Stimulated activated CD4-positive, alpha-beta T cell treated with anti-CD3 and anti-CD28 coated beads, Interleukin-12 subunit alpha, Interleukin-12 subunit beta, amount 100 ng/mL, for 4 hours (primary cell): ENCODE measurements at places on chromosomes 12 and 14.

- DNase-seq, result no peak
Observed at GRCh38 chr12:98645572-98646067, 530 bp downstream of the APAF1 start.

DNA sequence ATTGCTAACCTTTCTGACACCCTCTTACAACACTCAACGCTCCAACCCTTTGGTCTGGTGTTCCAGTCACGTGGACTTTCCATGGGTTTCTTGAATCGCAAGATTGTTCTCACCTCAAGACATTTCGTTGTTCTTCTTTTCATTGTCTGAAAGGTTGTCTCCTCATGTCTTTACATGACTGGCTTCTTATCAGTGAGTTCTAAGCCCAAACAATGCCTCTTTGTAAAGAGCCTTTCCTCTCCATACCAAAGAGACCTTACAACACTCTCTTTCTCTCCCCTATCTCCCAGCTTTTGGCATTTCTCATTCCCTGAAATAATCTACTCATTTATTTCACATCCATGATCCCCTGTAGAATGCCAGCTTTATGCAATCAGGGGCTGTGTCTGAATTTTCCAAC is 1144.8 kb downstream of the AACS start:
- no peak for DNase-seq

DNA sequence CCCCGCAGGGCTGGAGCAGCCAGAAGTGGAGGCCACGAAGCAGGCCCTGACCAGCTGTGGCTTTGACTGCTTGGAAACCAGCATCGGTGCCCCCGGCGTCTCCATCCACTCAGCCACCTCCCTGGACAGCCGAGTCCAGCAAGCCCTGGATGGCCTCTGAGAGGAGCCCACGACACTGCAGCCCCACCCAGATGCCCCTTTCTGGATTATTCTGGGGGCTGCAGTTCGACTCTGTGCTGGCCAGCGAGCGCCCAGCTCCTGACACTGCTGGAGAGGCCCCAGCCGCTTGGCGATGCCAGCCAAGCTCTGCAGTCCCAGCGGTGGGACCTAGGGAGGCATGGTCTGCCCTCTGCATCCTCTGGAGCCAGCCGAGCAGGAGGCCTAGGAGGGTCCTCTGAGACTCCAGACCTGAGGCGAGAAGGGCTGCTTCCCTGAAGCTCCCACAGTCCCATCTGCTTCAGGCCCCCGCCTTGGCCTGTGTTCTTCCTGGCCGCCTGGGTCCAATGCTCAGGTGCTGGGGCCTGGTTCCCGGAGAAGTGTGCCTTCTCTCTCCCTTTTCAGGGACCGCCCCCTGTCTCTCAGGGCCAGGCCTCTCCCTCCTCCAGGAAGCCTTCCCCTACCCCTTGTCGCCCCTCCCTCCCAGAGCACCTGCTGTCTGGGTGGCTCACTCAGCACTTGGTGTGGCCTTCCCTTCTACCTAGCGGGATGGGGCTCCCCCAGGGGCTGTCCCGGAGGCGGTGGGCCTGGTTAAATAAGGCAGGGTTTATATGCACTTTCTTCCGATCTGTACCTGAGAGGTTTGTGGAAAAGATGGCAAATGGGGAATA is 23.0 kb downstream of the MVK start:
- DNase-seq, result no peak

- no peak for DNase-seq
Observed at GRCh38 chr12:70660002-70660604, 22.9 kb upstream of the PTPRB start.

DNA sequence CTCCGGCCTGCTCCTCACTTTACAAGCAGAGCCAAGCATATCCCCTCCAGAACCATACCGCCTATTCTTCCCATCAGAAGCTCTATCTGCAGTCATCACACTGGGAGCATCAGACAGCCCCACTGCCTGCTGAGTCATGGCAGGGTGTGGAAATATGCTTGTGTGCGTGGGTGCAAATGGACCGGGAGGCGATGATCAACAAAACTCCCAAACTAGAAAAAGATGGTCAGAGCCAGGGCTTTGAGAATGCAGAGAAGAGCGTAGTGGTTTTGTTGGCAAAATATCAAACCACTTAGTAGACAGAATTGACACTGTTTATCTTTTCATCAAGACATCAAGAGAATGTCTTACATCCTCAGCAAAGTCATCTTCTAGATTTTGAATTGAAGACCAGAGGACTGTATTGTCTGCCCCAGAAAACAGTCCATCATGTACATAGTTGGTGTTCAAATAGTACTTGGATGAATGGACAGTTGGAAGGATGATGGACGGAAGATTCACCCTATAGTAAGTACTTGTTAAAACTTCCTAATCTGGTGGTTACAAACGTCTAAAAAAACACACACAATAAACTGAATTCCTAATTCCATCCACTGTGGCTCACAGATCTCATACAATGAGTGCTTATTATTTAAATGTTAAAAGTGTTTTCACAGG is 54.9 kb downstream of the VWF start:
- peak; percentile 7 for DNase-seq

DNA sequence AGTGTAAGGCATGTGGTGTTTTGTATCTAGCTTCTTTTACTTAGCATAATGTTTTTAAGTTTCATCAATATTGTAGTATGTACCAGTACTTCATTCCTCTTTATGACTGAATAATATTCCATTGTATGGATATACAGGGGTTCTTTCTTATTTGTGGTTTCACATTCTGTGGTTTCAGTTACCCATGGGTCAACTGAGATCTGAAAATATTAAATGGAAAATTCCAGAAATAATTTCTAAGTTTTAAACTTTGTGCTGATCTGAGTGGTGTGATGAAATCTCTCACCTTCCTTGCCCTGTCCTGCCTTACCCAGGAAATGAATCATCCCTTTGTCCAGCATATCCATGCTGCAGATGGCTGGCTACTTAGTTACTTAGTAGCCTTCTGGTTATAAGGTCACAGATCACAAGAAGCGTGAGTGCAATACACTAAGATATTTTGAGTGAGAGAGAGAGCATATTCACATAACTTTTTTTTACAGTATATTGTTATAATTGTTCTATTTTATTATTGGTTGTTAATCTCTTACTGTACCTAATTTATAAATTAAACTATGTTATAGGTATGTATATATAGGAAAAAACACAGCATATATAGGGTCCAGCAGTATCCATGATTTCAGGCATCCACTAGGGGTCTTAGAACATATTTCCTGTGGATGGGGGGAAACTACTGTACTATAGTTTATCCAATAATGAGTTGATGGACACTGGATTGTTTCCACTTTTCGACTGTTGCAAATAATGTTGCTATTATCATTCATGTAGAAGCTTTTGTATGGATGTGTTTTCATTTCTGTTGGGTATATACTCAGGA is 59.6 kb upstream of the LRTM2 start:
- DNase-seq, result no peak

DNA sequence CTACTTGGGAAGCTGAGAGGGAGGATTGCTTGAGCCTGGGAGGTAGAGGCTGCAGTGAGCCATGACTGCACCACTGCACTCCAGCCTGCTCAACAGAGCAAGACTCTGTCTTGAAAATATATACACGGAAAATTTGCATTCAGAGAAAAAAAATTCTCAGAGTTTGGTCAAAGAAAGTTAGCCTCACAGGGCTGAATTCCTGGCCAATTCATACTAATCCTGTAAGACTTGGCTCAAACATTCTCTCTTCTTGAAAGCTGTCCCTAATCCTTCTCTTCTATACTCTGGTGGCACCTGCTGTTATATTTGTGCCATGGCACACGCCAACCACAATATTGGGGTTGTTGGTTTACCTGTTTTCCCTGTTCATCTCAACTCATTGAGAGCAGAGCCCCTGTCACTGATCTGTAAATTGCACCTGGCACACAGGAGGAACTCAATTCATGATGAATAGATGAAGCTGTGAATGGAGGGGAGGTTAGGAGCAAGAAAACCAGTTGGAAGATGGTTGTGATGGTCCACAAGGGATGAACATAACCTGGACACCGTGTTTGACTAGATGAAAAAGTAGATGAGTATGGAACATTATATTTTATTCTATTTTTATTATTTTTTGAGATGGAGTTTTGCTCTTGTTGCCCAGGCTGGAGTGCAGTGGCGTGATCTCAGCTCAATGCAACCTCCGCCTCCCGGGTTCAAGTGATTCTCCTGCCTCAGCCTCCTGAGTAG is 36.8 kb upstream of the SPTSSA start:
- no peak for DNase-seq

DNA sequence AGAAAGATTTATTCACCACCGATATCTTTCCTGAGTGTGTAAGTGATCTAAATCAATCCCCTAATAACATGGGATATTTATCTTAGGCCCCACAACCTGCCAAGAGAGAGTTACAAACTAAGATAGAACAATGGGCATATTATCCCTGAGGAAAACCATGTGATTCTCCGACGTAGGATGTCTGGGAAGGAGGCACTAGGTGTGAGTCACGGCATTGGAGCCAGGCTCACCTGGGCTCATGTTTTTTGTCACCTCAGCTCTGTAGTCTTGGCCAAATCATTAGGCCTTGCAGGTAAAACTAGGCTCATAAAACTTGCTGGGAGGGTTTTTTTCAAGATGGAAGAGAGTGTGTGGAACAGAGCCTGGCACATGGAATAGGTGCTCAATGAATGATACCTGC is 129.7 kb upstream of the PLEKHG7 start:
- no peak for DNase-seq

DNA sequence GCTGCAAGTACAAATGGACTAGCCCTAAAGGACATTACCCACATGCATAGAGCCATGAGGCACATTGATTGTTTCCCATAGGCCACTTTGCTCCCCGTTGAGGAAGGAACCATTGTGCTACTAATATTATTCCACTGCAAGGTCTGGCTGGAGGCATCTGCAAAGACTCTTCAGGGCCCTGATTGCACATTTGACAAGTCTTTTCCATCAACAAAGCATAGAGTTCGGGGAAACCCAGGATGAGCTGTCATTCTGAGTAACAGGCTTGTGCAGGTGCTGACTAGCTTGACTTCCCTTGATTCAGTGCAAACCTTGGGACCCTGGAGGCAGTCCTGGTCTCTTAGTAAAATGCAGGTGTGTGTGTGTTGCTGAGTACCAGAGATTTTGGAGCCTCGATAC is 73.8 kb downstream of the SUSD6 start:
- DNase-seq, result peak; percentile 50

DNA sequence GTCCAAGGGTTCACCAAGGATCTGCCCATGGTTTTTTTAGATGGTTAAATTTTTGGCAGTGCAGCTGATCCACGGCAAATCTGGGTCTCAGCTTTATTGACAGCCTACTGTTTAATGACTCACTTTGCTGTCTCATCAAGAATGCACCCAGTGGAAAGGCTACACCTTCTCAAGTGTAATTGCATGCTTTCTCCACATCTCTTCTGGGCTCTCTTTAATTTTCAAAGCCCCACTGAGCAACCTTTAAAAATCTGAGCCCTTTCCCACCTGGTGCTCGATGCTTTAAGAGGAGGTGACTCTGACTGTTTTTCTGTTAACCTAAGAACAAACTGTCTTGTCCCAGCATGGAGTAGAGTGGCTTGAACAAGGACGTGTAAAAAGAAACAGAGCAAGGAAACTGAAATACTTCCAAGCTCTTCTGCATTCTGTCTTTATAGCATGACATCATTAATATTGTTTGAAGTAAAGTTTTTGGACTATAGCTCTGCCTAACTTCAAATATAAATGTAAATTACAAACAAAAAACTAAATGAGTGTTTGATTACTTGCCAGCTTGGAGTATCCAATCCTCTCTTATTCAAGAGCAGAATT is 214.2 kb upstream of the KRR1 start:
- no peak for DNase-seq

DNA sequence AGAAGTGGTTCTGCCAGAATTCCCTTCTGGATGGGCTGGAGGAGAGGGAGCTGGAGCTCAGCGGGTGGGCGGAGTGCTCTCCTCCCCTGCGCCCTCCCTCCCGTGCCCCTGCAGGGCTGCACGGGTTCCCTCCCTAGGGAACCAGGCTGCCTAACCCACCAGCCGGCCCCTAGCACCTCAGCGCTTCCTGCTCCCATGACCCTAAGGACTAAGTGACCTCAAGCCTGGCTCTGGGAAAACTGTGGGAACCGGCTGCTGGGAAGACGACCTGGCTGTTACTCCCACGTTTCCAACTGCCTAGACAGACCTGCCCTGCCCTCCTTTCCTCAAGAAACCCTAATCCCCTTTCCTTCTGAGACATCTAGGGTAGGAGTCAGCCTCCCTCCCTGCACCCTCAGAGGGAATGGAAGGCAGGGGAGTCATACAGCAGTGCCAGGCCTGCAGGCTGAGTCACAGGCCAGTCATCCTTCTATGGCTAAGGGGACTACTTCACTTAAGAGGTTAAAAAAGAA is 31.5 kb downstream of the SLC6A12 start:
- no peak for DNase-seq

DNA sequence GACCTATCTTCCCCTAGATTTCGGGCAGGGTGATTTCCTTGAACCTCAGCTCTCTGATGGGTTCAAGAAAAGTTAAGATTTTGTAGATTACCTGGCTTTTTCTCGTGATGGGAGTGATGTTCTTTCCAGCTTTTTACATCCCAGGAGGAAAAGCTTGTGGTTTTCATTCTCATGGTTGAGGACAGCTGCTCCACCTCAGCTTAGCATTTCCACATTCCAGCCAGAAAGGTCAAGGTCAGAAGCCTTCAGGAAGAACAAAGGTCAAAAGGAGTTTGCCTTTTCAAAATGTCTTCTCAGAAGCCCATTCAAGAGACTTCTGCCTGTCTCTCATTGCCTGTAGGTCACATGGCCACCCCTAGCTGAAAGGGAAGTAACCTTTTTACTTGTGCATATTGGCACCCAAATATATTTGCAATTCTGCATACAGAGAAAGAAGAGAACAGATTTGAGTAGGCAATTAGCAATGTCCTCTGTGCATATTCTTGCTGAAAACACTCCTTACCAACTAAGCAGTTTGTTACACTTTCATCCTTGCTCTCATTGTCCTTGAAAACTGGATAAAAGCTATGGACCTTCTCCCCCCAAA is 6.6 kb upstream of the ADGRD1 start:
- DNase-seq, result no peak

DNA sequence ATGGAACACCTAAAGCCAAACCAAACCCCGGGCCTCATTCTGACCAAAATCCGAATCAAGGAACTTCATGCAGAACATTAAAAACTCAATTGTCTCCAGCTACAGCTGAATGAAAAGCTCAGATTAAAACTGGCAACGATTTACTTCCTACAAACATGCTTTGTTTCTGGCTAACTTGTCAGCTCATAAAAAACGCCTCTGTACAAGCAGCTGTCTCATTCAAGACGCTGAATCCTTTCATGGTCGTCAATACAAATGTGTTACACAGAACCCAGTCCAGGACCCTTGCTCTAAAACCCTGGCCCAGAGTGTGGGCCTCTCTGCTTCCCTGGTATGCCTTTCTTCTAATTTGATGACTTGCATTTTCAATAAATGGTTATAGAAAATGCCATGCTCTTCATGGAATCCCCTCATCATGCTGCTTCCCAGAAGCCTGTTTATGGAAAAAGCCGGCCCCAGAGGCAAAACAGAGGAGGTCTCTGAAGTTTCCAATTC is 183.1 kb downstream of the PHLDA1 start:
- DNase-seq, result no peak
